Epithelial cell of esophagus (primary cell): ENCODE measurements at places on chromosomes 3 and 15.

DNA sequence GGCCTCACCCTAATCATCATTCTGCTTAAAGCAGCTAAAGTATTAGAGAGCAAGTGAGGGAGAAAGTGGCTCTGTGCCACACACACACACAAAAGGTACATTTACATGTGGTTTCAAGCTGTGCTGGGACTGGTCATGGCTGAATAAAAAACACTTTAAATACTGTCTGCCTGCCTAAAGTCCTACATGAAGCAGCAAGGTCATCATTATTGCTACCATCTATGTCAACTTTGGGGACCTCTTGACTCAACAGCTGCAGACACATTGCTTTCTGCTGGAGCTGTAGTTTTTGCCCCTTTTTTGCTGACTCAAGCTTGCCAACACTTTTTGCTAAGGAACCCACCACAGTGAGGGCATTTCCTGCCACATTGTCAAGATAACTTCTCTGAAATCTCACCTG is 1237.9 kb downstream of the ROBO2 start:
- DNase-seq = no peak

DNA sequence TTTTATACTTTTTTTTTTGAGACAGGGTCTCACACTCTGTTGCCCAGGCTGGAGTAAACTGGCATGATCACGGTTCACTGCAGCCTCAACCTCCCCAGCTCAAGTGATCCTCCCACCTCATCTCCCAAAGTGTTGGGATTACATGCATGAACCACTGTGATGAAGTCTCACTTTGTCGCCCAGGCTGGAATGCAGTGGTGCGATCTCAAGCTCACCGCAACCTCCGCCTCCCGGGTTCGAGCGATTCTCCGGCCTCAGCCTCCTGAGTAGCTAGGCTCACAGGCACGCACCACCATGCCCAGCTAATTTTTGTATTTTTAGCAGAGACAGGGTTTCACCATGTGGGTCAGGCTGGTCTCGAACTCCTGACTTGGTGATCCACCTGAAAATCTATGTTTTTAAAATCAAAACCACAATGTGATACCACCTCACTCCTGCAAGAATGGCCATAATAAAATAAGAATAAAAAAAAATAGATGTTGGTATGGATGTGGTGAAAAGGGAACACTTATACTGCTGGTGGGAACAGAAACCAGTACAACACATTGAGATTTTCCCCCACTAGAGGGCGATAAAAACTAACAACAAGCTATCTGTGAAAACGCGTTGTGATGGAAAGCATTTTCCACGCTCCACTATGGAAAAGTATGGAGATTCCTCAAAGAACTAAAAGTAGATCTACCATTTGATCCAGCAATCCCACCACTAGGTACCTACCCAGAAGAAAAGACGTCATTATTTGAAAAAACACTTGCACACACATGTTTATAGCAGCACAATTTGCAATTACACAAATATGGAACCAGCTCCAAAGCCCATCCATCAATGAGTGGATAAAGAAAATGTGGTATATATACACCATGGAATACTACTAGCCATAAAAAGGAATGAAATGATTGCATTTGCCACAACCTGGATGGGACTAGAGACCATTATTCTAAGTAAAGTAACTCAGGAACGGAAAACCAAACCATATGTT is 26.8 kb upstream of the OCA2 start:
- peak; percentile 66 for DNase-seq

DNA sequence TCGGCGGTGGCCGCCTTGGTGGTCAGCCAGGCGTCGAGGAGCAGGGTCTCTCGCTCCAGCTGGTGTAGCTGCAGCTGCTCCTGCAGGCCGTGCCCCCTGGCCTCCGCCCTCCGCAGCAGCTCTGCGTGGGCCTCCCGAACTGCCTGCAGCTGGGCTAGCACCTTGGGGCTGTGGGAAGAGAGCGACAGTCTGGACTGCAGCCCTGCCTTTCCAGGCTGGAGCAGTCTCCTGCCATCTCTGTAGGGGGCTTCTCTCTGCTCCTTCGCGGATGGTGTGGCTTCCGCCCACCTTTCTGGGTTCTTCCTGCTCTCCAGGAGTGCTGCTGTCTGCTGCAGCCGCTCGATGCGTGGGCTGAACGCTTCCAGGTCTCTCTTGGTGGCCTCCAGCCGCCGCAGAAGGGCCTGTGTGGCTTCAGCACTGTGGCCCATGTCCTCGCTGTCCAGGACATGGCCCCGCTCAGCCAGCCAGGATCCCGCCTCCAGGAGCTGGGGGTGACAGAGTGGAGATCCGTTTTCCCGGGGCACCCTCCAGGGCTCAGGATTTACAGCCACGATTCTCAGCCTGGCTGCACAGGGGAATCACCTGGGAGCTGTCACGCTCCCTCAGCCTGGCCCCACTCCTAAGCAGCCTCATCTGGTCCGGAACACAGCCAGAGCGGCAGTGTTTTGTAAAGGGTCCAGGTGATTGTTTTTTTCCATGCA is 16.8 kb downstream of the PLA2G4B start:
- no peak for DNase-seq

DNA sequence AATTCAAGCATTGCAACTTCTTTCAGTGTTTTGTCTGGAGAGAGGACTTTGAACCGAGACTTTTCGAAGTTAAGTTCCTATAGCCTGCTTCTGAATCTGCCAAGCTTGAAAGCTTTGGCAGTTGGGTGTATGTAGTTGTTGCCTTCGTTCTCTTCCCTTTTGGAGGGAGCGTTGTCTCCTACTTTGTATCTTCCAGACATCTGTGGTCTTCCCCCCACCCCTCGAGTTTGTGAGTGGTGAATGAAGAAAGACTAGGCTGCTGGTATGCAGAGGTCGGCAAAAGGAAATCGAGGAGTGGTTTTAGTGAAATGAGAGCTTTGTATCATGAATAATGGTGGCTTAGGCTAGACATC is 1.3 kb downstream of the CTNNB1 start:
- peak; percentile 43 for DNase-seq

DNA sequence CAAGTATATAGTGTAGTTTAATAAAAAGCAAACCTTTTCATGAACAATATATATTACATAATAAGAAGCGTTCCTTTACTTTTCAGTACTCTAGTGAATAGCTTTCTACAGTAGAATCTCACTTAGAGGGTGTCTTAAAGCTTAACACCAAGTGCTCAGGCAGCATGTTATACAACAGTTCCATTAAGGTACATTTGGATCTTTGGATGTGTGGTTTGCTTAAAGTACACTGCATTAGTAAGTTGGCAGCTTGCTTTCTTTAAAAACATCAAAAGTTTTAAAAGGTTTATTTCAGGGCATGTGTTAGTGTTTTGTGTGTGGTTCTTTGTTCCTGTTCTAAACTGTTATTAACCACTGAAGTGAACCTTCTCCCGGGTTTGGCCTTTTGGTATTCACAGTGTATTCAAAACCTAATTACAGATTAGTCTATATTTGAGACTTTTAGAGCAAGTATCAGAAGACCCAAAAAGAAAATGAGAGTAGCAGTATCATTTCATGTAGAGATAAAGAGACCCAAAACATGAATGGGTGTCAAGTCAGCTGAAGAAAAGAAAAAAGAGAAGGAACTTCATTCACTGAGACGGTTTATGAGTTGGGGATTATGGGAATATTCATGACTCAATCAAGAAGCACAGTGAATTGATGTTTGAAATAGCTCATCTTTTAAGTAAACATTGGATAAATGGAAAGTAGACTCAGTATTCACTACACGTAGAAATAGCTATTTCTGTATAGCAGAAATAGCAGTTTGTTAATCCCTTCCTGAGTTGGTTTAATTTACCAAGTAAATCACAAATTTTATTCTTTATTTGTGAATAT is 93.9 kb downstream of the OPA1 start:
- no peak for DNase-seq

DNA sequence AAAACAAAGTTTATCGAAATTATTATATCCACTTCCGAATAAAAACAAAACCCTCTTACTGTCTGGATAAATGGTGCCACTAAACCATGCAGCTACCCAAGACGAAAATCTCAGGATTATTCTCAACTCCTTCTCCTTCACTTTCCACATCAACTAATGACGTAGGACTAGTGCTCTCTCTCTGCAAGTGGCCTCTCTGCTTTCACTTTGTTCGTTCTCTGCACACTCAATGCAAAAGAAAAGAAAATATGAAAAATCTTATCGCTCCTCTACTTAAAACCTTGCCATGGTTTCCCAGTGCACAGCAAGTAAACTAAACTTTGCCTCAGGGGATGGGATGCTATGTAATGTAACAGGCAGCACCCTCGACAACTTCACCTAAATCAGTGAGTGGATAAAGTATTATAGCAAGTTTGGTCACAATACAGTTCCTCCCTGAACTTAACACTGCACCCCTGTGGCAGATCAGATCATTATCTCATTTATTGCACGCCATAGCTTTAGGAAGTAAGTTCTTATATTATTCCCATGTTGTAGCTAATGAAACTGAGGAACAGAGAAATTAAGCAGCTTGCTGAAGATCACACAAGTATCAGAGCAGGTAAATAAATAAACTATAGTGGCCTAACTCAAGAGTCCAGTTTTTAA is 262.7 kb upstream of the GADL1 start:
- DNase-seq = no peak

- DNase-seq = peak; percentile 37
Measured at GRCh38 chr3:155242342-155242741, 51.1 kb downstream of the STRIT1 start.

GRCh38 chr3:61155701-61156292 is 95.5 kb downstream of the FHIT start:
- DNase-seq = no peak

- peak; percentile 75 for DNase-seq
Measured at GRCh38 chr3:16048435-16049318, 125.8 kb upstream of the GALNT15 start.

DNA sequence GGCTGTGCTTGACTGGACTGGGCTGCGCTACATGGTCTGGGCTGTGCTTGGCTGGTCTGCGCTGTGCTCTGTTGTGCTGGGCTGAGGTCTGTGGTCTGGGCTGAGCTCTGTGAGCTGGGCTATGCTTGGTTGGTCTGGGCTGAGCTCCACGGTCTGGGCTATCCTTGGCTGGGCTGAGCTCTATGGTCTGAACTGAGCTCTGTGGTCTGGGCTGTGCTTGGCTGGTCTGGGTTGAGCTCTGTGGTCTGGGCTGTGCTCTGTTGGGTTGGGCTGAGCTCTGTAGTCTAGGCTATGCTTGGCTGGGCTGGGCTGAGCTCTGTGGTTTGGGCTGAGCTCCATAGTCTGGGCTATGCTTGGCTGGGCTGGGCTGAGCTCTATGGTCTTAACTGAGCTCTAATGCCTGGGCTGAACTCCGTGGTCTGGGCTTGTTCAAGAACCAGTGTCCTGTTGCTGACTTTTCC is 92.0 kb downstream of the PLXNA1 start:
- DNase-seq = peak; percentile 75

GRCh38 chr3:159650726-159651125 is 337.9 kb upstream of the IL12A start:
- DNase-seq = peak; percentile 59

DNA sequence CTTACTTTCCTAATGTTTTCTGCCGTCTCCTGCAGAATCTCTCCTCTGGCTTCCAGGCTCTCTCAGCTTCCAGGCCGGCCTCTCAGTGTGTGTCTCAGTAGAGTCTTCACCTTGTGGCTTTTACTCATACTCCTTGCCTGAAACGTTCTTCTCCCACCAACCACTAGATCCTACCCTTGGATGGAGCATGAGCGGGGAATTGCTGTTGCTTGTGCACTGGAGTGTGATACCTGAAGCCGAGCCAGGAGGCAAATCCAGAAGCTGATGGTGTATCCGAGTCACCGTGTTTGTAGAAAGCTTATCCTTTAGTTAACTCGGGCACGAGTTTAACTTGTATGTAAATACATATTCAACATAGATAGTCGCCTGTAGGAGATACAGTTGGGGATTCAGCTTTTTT is 285.0 kb upstream of the C2CD4B start:
- no peak for DNase-seq

- peak; percentile 58 for DNase-seq
Measured at GRCh38 chr3:169365993-169366915, 297.3 kb downstream of the MECOM start.

DNA sequence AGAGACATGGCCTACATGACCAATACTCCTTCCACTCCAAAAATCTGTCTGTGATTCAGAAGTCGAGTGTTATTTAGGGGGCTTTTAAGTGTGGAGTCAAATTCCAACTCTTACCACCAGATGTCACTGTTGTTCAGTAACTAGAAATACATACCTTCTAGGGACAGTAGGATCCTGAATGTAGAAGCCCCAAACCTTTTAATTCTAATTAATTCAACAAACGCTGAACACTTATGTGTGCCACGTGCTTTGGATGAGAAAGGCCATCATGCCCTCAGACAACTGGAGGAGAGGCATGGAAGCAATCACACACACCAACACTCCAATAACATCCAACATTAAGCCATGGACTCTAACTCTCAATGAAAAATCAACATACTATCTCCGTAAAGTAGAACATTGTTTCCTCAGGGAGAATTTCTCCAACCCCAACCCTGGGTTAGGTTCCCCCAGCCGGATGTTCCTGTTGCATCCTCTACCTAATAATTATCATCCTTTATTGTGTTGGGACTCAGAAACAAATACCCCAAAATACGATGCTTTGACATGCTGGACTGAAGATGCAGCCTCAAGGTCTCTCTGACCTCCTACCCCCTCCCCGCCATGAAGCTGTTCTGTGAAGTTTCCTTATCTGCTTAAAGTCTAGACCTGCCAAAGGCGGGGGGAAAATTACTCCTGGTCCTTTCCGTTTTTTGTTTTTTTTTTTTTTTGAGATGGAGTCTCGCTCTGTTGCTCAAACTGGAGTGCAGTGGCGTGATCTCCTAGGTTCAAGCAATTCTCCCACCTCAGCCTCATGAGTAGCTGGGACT is 8.0 kb upstream of the CCDC13 start:
- DNase-seq = peak; percentile 73

DNA sequence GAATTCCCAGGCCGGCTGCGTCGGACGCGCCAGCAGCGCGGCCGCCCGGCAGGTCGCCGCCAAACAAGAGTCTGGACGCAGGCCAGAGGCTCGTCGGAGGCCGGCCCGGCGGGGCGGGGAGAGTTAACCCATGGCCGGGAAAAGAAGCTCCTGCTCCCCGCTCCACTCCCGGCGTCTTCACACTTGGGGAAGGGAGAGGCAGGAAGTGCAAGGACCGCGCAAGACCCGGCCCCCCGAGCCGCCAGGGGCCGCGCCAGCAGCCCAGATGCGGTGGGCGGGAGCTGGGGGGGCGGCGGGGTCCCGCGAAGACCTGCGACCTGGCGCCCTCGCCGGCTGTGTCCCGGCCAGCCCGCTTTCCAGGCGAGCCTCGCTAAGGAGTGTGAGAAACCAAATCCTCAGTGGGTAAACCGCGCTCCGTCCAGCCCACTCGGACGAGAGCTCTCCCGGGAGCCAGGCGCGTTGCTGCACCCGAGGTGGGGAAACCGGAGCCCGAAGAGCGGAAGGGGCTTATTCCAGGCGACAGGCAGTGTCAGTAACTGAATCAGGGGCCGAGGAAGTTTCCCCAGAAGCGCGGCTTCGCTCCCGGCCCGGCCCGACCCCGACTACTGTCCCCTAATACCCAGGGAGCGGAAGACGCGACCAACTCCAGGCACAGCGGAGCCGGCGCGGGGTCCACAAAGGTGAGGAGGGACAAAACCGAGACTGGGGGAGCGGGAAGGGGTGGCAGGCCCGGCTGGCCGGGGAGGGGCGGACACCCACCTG is 721 bp downstream of the ADAMTS7 start:
- DNase-seq = peak; percentile 16

GRCh38 chr3:150097588-150097890 is 126.8 kb upstream of the PFN2 start:
- peak; percentile 72 for DNase-seq
